ENCODE measurements at places on chromosomes 11 and 22.

GRCh38 chr11:120183701-120184141 is 27.1 kb upstream of the OAF start:
- DNase-seq = no peak
- H3K4me1 ChIP-seq = no peaks in the 10 kb centered on the region
- no peak overlapping the region for H3K27ac ChIP-seq
- H3K27me3 ChIP-seq = no peaks in the 10 kb centered on the region
- H3K4me3 ChIP-seq = no peak overlapping the region
- H3K36me3 ChIP-seq = no peaks in the 10 kb centered on the region

DNA sequence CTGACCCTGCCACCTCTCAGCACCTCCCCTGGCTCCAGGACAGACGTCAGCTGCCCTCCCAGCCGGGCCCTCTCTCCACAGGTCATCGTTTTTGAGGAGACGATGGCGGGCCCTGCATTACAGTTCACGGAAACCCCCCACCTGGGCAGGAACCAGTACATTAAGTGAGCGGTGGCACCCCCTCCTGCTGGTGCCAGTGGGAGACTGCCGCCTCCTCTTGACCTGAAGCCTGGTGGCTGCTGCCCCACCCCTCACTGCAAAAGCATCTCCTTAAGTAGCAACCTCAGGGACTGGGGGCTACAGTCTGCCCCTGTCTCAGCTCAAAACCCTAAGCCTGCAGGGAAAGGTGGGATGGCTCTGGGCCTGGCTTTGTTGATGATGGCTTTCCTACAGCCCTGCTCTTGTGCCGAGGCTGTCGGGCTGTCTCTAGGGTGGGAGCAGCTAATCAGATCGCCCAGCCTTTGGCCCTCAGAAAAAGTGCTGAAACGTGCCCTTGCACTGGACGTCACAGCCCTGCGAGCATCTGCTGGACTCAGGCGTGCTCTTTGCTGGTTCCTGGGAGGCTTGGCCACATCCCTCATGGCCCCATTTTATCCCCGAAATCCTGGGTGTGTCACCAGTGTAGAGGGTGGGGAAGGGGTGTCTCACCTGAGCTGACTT is 37.0 kb downstream of the B3GAT1 start:
- no peaks in the 10 kb centered on the region for H3K36me3 ChIP-seq
- no peak overlapping the region for H3K4me3 ChIP-seq
- H3K27me3 ChIP-seq = no peaks in the 10 kb centered on the region
- no peak overlapping the region for H3K27ac ChIP-seq
- no peak for DNase-seq

- peaks cover 6% of the 10 kb centered on the region for H3K27me3 ChIP-seq
- H3K4me1 ChIP-seq = no peaks in the 10 kb centered on the region
- DNase-seq = no peak
- no peaks in the 10 kb centered on the region for H3K36me3 ChIP-seq
- H3K4me3 ChIP-seq = no peak overlapping the region
- H3K27ac ChIP-seq = no peak overlapping the region
Observed at GRCh38 chr22:29433856-29434255, 4.5 kb upstream of the RFPL1 start.

- H3K36me3 ChIP-seq = no peaks in the 10 kb centered on the region
- no peaks in the 10 kb centered on the region for H3K27me3 ChIP-seq
- peaks cover 26% of the 10 kb centered on the region for H3K4me1 ChIP-seq
- no peak overlapping the region for H3K4me3 ChIP-seq
- no peak overlapping the region for H3K27ac ChIP-seq
Observed at GRCh38 chr11:35118906-35119305, 20.1 kb upstream of the CD44 start.

- H3K27ac ChIP-seq = no peak overlapping the region
- H3K4me3 ChIP-seq = no peak overlapping the region
- H3K27me3 ChIP-seq = peaks cover 14% of the 10 kb centered on the region
- no peak for DNase-seq
- H3K36me3 ChIP-seq = no peaks in the 10 kb centered on the region
Observed at GRCh38 chr22:18108187-18108586, 2.4 kb upstream of the TUBA8 start.

DNA sequence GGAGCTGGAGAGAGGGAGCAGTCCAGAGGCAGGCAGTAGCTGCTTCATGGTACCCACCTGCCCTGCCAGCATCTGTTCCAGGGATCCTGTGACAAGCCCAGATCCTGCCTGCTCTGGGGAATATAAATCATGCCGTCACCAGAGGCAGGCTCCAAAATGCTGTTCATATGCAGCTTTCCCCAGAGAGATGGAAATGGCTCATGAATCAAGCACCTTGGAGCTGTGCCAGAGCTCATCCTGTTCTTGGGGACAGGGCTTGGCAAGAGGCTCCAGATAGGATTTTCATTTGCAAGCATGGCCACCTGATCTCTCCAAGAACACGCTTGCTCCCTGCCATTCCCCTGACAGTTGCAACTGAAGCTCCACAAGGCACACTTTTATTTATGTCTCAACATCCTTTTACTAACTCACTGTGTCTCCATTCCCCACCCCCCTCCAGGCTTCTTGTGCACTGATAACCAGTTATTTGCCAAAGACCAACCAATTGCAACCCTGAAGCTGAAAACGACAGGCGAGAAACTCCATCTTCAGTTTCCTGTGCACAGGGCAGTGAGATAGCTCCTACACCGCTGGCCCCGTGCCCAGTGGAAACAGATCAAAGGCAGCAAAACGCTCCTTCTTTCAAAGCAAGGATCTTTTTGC is 115.8 kb upstream of the PITPNB start:
- no peak overlapping the region for H3K4me3 ChIP-seq
- H3K36me3 ChIP-seq = no peaks in the 10 kb centered on the region
- no peaks in the 10 kb centered on the region for H3K4me1 ChIP-seq

DNA sequence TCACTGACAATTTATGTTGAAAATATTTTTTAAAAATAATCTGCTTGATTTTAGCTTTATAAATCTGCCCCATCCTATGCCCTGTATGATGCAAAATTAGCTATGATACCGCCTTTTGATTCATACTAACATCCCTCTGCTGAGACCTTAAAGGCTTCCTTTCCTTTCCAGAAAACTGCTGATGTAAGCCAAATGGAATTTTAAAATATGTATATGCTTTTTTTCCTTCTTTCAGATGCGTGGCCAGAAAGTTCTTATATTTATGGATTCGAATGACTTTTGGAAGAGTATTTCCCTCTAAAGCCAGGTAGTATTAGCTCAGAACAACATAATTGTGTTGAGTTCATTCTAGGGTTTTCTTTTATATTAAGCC is 34.5 kb downstream of the SFI1 start:
- no peak overlapping the region for H3K27ac ChIP-seq
- no peaks in the 10 kb centered on the region for H3K4me1 ChIP-seq
- H3K36me3 ChIP-seq = peaks cover 21% of the 10 kb centered on the region
- no peaks in the 10 kb centered on the region for H3K27me3 ChIP-seq
